ENCODE measurements at places on chromosomes 11 and 22.

DNA sequence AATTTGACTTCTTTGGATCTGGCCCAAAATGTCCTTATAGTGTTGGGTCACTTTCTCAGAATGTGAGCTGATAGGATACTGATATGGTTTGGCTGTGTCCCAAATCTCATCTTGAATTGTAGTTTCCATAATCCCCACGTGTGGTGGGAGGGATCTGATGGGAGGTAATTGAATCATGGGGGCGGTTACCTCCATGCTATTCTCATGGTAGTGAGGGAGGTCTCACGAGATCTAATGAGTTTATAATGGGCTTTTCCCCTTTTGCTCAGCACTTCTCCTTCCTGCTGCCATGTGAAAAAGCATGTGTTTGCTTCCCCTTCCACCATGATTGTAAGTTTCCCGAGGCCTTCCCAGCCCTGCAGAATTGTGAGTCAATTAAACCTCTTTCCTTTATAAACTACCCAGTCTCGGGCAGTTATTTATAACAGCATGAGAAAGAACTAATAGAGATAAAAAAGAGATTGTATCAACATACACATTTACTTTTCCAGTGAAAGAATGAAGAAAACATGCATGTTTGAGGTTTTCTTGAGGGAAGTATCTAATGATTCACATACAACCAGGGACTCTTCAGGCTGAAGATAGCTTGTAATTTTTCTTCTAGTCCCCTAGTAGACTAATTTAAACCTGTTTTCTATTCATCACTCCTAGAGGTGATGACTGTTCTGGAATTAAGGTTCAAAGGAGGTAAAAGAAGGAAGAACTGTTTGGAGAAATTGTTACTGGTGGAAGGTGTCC, 17.3 kb upstream of the CSTF3 start:
- no peak for DNase-seq

GRCh38 chr22:42803389-42803788, 53.7 kb downstream of the ARFGAP3 start:
- peak; percentile 60 for DNase-seq

GRCh38 chr11:5307256-5308019, 5.7 kb upstream of the OR51B4 start:
- no peak for DNase-seq

GRCh38 chr11:76808996-76809395, 25.8 kb downstream of the TSKU start:
- DNase-seq: no peak

GRCh38 chr11:16186680-16187079, 169.7 kb downstream of the SOX6 start:
- DNase-seq: no peak

GRCh38 chr11:106474274-106474673, 396.8 kb downstream of the AASDHPPT start:
- DNase-seq: no peak

- DNase-seq: no peak
These were observed 3.0 kb upstream of the CEND1 start for GRCh38 chr11:792873-793272.

DNA sequence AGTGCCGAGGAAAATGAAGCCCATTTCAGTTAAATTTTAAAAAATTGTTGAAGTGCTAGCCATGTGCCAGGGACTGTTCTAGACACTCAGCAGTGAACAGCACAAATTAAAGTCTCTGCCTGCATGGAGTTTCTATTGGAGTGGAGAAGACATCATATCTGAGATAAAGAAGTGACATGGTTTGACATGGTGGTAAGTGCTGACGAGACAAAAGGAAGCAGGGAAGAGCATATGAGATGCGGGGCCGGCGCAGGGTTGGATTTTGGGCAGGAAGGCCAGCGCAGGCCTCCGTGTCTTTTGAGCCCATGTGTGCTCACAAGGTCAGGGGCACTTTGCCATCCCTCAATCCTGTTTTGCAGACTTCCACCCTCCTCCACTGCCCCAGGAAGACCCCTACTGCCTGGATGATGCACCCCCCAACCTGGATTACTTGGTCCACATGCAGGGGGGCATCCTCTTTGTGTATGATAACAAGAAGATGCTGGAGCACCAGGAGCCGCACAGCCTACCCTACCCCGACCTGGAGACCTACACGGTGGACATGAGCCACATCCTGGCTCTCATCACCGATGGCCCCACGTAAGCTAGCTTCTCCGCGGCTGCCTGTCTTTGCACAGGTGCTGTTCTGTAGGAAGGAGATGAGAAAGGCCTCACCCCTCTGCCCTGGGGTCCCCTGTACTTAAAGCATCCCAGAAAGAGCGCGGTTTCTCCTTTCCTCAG, 29.6 kb downstream of the AMPD3 start:
- peak; percentile 53 for DNase-seq

GRCh38 chr11:133041928-133042882, 490.1 kb downstream of the OPCML start:
- no peak for DNase-seq

DNA sequence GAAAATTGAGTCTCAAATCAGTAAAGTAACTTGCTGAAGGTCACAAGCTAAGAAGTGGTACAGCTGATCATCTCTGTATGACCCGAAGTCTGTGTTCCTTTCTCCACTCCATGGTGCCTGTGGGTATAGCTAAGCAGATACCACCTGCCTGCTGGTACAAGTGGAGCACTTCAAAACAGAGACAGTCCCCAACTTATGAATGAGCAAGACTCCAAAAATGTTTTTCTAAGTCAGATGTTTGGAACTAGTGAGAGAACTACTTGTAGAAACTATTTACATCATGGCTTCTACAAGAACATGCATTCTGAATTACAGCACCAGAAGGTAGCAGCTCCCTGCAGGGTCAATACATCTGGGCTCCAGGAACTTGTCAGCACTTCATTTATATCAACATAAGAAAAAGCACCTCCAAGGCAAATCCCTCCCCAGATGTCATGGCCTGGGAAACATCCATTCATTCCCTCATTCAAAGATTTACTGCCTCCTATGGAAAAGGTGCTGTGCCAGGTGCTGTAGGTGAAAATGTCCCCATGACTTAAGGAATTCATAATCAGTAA, 94.7 kb downstream of the SERGEF start:
- DNase-seq: no peak

GRCh38 chr11:69134957-69135356, 20.8 kb upstream of the SMIM38 start:
- peak; percentile 45 for DNase-seq

DNA sequence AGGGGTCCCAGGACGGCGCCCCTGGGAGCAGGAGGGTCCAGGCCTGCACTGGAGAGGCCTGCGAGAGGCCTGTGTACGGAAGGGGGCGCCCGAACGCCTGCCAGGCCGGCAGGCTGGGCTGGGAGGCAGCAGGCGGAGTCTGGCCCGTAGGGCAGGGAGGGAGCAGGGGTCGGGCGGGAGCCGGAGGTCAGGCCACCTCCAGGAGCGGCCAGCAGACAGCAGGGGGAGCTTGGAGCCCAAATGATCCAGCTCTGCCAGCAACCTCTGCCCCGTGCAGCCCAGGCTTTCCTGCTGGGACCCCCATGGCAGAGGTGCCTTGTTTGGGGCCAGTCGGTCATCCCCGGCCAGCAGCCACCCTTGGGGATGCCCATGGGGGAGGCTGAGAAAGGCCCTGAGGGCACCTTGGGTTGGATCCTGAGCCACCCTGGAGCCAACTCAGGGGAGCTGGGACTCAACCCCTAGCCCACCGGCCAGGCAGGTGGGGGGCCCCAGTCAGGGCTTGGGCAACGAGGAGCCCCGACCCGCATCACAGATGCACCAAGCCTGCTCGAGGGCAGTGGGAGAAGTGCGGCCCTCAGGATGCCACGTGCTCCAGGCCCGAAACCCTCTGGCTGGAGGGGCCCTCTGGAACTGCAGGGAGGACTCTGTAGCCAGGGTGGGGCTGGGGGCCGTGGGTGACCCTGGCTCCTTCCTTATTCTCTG, 9.6 kb upstream of the SYT8 start:
- no peak for DNase-seq

- DNase-seq: no peak
These were observed 551.4 kb downstream of the BUD13 start for GRCh38 chr11:116221351-116221750.

GRCh38 chr11:44047931-44048431, at the start of gene ACCSL:
Gene ACCSL (plus strand): TSS chr11:44047981. CDS start chr11:44048037, 56 bp downstream.
- no peak for DNase-seq

GRCh38 chr11:78465169-78465942, 47.7 kb upstream of the GAB2 start:
- DNase-seq: no peak

- DNase-seq: peak; percentile 48
These were observed 1.9 kb downstream of the LRP4 start for GRCh38 chr11:46916286-46917108.

DNA sequence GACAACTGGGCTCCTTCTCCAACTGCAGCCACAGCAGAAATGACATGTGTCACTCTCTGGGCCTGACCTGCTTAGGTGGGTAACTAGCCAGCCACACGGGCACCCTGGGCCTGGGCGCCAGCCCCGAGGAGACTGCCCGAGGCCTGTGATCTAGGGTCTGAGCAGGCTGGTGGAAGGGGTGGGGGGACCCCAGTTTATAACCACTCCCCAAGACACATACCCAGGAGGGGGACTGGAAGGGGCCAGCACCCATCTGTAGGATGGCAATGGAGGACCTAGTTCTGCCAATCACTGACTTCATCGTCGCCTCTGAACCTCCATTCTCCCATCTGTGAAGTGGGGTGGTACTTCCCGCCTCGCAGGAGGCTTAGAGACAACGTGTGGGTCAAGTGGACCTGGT, 16.1 kb downstream of the CD5 start:
- DNase-seq: no peak

DNA sequence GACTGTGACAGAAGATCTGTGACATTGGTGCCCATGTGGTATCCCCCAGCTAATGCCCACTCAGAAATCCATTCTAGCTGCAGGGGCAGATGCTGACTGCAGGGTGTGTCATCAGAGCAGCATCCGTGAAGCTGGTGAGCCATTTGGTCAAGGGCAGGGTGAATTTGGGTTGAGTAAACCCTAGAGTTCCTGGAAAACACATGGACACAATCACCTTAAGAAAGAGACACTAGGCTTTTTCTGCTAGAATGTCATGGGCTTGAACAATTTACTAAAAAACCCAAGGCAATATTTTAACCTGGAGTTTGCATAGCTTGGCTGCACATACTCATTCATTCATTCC, 100.0 kb downstream of the ADAMTS15 start:
- DNase-seq: no peak

- no peak for DNase-seq
These were observed 135.3 kb upstream of the ZBED5 start for GRCh38 chr11:10993186-10993585.

DNA sequence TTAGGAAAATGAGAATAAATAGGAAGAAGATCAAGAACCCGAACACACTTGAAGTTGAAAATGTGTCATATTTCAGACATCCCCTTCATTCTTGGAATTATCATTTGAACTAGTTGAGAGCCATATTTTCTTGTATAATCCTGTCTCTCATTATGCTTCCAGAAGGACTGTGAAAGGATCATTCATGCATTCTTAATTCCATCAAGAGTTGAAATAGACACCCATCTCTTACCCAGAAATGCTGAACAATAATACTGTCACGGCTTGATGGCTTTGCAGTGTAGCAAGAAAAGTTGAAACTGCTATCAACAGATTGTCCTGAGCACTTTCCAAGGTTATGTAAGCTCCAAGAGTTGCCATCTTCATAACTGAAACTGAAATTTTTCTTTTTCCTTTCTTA, 79.7 kb downstream of the ARHGAP42 start:
- DNase-seq: no peak

GRCh38 chr11:32902089-32902665, 9.6 kb downstream of the QSER1 start:
- DNase-seq: no peak

GRCh38 chr11:15685306-15685705, 570.6 kb downstream of the INSC start:
- no peak for DNase-seq

DNA sequence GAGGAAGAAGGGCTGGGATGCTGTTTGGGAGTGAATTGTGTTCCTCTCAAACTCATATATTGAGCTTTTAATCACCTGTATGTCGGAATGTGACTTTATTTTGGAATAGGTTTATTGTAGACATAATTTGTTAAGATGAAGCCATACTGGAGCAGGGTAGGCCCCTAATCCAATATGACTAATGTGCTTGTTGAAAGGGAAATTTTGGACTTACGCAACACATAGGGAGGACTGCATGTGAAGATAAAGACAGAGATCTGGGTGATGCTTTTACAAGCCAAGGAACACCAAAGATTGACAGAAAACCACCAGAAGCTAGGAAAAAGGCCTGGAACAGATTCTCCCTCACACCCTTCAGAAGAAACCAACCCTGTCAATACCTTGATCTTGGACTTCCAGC, 43.2 kb upstream of the OVCH2 start:
- no peak for DNase-seq

GRCh38 chr22:39617342-39617741, 46.8 kb downstream of the CACNA1I start:
- DNase-seq: no peak

DNA sequence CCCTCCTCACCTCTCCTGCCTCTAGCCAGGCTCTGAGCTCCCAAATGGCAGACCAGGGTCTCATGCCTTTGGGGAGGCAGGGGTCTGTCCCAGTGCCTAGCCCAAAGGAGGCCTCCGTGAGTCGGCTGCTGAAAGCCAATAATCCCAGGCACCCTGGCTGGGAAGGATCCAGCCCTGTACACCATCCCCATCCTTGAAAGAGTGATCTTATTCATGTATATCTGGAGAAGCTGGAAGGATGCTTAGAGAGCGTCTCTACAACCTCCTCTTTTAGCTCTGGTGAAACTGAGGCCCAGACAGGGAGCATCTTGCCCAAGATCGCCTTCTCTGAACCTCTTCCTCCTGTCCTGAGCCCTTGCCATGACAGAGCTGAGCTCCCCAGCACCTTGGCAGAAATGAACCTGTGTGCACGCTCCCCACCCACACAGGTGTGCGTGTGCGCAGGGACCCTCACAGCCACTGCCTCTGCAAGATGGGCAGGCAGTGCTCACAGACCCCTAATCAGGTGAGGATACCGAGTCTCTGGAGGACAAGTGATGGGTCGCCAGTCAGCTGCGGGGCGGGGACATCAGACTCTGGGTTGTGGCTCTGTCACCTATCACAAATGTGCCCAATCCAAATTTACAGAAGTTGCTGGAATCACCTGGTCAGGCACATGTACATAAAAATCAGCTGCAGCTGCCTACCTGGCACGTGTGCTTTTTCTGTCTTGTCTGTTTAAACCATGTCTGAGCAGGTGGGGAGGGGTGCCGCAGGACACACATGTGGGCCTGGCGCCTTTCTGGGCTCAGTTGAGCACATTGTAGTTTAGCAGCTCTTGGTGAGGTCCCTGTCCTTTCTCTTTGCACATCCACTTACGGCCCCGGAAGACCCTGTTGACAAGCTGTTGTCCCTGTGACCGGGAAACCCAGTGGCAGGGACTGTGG, 49.3 kb upstream of the WNT7B start:
- peak; percentile 60 for DNase-seq
